ENCODE measurements at places on chromosomes 12 and 14.

GRCh38 chr12:26572137-26572536, 260.9 kb downstream of the ITPR2 start:
- no peaks in the 10 kb centered on the region for H3K36me3 ChIP-seq
- no peaks in the 10 kb centered on the region for H3K27me3 ChIP-seq
- H3K27ac ChIP-seq = no peak overlapping the region
- no peak overlapping the region for H3K4me3 ChIP-seq

GRCh38 chr12:5581019-5581418, 149.1 kb downstream of the NTF3 start:
- no peak overlapping the region for H3K4me3 ChIP-seq
- H3K27me3 ChIP-seq = no peaks in the 10 kb centered on the region
- no peak overlapping the region for H3K27ac ChIP-seq
- DNase-seq = no peak

- H3K27ac ChIP-seq = peak overlapping the region; percentile 70
- no peak for DNase-seq
Observed at GRCh38 chr14:64705381-64706118, 1.3 kb downstream of the PLEKHG3 start.

DNA sequence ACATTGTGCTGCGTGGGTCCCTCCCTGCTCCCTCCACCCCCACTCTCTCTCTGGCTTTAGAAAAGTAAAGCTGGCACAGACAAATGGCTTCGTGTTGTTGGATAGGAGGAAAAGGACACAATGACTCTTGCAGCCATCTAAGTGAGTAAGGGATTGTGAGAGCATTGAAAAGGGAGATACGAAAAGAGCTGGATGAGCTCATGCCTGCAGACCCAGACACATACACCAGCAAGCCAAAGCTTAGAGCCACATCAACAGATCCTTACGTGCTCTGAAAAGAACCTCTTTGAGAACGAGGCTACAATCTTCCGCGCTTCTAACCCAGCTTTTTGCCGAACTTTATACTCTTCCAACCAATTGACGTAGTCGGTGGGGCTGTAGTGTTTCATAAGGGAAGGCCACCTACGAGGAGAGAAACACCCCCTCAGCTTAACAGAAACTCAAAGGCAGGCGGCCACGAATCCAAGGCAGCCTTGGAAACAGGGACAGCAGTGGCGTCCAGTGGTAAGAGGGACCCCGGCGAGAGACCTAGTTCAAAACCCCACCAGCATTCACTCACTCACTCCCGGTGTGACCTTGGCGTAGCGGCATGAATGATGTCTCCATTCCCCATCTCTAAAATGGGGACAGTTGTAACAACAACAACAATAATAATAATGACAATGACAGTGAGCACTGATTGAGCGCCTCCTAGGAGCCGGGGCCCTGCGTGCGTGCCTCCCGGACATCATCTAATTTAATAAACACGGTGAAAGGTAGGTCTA, 1.1 kb downstream of the FBXO21 start:
- peak overlapping the region; percentile 74 for H3K4me3 ChIP-seq
- H3K4me1 ChIP-seq = no peaks in the 10 kb centered on the region
- H3K36me3 ChIP-seq = peaks cover 16% of the 10 kb centered on the region

DNA sequence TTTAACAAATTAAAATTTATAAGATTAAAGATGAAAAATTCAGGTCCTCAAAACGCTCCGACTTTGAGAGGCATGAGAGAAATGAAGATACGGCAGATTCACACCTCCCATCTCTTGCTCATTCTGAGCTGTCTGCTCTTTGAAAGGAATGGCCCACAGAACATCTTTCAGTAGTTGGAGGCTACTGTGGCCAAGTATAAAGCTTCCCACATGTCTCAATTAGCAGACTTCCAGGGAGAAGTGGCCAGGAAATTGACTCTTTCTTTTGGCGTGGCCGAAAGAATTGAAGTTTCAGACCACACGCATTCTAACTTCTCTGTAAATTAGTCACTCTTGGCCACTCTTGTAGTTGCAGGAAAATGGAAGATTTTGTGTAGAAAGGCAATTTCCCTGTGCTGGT, 129.2 kb downstream of the DIP2B start:
- H3K36me3 ChIP-seq = no peaks in the 10 kb centered on the region
- H3K4me1 ChIP-seq = peaks cover 2% of the 10 kb centered on the region
- no peak overlapping the region for H3K27ac ChIP-seq

- H3K27ac ChIP-seq = no peak overlapping the region
- DNase-seq = peak; percentile 78
- no peak overlapping the region for H3K4me3 ChIP-seq
- H3K4me1 ChIP-seq = no peaks in the 10 kb centered on the region
- no peaks in the 10 kb centered on the region for H3K27me3 ChIP-seq
Observed at GRCh38 chr14:74973003-74973653, 17.7 kb upstream of the PGF start.

DNA sequence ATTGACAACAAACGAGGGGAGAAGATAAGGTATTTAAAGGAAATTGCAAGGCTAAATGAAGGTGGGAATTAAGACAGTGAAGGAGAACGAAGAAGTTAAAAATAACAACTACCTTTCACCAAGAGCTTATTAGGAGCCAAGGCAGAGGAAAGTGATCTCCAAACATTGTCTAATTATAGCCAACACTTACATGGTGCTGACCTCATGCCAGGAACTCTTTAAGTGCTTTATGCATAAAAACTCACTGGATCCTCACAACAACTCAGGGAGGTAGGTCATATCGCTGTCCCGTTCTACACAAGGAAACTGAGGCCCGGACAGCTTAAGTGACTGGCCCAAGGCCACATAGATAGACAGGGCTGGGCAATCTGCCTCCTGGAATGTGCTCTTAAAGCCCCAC, 19.5 kb downstream of the TAMALIN start:
- no peak for DNase-seq
- H3K4me1 ChIP-seq = peaks cover 21% of the 10 kb centered on the region
- H3K27me3 ChIP-seq = no peaks in the 10 kb centered on the region
- H3K36me3 ChIP-seq = no peaks in the 10 kb centered on the region
- H3K4me3 ChIP-seq = no peak overlapping the region
- H3K27ac ChIP-seq = no peak overlapping the region

GRCh38 chr12:86194721-86195120, 61.5 kb downstream of the MGAT4C start:
- no peak for DNase-seq
- no peaks in the 10 kb centered on the region for H3K36me3 ChIP-seq
- H3K4me3 ChIP-seq = no peak overlapping the region
- H3K27me3 ChIP-seq = no peaks in the 10 kb centered on the region
